Adipocyte (in vitro differentiated cells): ENCODE measurements at places on chromosomes 2 and 18.

GRCh38 chr2:43169987-43170386 lies 56.4 kb downstream of the ZFP36L2 start:
- DNase-seq, result no peak

DNA sequence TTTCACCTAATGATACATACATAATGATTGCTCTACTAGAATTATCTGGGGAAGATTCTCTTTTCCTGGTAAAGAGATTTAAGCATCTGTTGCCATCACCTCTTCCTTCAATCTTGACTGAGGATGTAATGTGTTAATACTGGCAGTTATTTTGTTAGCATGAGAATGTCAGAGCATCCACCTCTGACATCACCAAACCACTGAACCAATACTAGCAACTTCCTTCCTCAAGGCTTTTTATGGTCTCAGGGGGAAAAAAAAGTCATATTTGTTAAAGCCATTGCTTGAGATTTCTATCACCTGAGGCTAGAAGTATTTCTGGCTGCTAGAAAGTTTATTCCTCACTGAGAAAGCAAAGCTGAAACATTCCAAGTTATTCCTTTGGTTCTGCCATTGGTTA lies 48.5 kb downstream of the DSEL start:
- no peak for DNase-seq

DNA sequence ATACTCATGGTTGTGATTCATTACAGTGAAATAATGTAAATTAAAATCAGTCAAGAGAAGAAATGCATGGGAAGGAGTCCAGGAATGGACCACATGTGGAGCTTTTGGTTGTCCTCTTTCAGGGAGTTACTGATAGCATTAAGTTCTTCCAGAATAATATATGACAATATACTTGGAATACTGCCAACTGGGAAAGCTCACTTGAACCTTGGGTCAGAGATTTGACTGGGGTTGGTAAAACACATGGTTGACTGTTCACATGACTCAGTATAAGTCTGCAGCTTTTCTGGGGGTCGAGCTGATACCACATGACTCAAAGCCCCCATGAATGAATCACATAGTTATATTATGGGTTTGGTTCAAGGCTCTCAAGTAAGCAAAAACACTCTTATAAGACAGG lies 1109.0 kb upstream of the CHAC2 start:
- peak; percentile 33 for DNase-seq

DNA sequence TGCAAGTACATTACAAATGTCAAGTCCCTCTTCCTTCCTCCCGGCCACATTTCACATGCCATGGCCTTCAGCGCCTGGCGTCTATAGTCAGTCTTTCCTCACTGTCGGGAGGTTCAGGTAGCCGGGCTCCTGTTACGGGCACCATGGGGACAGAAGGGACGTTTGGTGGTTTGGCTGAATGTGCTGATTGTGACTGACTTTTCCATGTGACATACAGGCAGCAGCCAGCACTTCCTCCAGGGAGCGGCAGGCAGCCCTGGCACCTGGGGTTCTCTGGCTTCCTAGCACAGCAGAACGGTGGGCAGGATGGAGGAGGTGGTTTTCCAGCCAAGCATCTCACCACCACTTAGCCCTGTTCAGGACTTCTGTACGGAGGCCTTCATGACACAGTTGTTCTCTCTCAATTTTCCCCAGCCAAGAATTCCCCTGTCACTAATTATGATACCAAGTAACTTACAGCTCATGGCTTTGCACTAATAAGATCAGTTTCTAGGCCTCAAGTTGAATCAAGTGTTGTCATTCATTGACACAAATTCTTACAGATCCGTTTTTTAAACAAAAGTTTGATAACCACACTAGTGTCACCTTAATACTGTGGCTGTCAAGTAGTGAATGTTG lies 83.9 kb upstream of the REV1 start:
- no peak for DNase-seq

DNA sequence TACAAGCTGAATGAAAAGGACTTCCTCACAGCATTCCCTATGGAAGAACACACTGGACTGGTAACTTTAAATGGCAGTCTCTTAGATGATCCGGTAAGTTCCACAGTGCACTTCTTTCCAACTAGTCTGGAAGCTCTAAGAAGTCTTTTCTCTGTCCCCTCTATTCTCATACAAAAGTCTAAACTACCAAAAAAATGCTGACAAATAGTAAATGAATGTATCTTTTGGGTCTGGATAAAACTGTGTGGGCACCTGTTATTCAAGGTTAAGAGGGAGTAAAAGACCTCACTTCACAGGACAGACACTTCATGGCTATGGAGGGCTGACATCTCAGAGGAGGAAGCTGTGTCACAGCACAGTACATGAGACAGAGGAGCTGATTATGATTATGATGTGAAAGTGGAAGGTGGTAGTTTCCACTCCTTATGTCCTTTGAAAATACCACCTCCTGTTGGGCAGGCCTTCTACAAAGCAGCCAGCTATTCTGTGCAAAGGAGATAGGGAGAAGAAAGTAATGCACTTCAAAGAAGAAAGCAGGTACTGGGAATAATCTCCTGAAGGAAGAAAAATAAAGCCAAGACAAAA lies 23.9 kb downstream of the CCDC93 start:
- DNase-seq, result no peak

- DNase-seq, result no peak
Observed at GRCh38 chr2:178767094-178768060, 39.8 kb downstream of the TTN start.

DNA sequence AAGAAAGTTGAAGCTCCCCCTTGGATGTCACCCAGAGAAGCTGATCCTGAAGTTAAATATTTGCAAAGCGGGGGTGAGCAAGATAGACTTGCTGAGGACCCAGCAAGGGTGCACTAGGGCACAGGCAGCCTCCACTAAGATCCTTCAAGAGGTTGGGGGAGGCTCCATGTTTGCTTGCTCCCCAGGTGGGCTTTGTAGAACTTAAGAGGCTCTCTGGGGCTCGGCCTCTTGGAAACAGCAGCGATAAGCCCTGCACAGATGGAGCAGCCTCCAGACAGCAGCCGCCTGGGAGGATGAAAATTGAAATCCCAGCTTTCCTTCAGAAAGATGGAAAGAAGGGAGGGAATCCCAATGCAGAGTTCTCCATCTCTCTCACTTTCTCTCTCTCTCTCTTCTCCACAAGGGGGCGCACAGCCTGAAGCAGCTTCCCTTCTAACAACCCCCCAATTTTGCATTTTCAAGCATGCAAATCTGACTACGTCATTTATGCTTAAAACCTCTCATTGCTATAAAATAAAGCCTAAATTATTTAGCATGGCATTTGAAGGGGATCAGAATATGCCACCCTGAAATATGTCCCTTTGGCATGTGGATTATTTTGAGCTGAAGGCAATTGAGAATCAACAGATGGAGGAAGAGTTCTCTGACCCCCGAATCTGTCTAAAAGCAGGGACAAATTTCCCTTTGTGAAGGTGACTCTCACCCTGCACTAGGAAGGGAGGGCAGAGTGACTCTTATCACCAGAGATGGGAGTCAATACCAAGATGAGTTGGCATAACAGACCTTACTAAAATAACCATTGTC lies 185.7 kb upstream of the KLHL29 start:
- peak; percentile 45 for DNase-seq

GRCh38 chr2:162967811-162968210 lies 129.2 kb upstream of the KCNH7 start:
- no peak for DNase-seq

DNA sequence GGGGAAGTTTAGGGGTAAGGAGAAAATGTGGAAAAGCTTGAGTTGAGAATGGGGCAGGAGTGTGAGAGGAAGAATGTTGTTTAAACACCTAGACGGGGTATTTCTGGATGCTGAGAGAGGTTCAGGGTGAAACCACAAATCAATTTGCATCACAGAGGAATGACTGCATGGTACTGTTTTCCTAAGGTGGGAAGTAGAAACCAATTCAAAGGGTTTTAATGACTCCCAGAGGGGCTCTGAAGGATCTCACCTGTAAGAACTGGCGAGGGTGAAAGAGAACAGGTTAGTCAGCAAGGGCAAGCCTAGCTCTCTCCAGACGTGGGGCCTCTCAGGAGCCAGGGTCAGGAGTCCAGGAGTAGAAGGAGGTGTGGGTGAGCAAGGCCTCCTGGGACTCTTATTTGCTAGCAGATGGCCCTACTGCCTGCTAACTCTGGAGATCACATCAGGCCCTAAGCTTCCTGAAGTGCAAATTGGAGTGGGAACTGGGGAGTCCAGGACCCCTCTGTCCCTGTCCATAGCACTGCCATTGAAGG lies 133.0 kb upstream of the CELF4 start:
- no peak for DNase-seq

DNA sequence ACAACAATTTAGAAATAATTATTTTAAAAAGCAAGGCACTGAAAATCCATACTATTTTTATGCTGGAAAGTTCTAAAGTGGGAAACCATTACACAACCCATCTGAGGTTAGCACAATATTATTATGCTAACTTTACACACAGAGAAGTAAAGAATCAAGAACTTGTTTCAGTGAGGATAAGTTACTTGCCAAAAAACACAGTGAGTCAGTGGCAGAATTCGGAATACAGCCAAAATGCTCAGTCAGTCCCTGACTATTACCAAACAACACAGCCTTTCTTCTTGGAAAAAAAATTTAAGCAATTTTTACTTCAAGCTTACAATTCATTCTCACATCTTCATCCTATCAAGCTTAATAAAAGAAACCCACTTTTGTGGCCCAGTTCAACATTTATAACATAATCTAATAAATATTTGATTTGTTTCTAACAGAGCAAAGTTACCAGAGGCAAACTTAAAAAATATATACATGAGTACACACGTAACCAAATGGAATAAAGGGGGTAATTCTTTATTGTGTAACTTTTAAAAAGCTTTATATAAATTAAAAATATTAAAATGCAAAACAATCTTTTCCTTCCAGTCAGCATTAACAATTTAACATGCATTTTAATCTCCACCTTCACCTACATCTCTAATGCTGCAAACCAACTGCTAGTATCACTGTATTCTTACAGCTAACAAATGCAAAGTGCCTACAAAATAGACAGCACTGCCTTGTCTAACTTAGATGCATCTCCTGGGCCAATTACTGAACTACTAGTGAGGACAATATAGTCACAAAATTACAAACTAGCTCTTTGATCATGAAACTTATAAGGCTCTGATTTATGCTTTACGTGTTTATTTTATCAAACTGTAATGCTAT lies 55.2 kb downstream of the CCDC88A start:
- peak; percentile 96 for DNase-seq

DNA sequence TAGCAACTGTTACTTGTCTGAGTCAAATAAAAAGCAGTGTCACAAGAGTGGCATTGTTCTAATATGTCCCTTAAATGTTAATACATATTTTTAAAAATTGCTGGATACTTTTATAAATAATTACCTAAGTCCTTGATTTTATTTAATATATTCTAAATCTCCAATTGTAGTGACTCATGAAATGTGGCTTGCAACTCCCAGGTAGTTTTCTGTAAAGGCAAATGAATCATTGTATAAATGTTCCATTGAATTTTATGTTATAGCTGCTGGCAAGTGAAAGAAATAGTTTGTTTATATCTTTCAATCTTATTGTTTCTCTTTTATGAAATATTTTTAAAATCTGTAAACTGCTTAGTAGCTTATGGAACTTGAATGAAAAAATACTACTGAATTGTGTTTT lies 32.7 kb upstream of the C1GALT1C1L start:
- no peak for DNase-seq

DNA sequence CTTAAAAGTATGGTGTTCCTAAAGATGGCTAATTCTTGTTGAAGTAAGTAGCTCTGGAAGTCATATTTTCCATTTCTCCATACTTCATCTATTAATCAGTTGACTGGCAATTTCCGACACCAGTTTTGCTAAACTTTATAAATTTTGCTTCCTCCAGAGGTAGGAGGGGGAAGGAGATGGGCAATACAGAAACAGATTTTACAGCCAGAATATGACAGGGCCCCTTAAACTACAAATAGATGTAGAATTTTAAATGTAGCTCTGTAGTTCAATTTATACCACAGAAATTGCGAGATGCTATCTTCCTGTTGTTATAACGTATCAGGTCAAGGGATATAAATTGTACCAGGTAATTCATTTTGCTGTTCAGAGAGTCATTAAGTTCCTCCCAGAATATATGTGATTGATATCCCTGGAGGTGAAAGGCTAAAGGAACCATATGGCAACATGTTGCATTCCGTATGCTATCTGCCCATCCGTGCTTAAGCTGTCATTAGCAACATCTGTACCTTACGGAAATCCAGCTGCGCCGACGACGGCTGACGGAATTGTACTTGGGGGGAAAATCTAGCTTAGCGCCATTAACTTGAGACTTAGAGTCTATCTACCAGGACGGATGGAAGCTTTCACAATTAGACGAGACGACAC lies 8.4 kb upstream of the NR4A2 start:
- peak; percentile 26 for DNase-seq

DNA sequence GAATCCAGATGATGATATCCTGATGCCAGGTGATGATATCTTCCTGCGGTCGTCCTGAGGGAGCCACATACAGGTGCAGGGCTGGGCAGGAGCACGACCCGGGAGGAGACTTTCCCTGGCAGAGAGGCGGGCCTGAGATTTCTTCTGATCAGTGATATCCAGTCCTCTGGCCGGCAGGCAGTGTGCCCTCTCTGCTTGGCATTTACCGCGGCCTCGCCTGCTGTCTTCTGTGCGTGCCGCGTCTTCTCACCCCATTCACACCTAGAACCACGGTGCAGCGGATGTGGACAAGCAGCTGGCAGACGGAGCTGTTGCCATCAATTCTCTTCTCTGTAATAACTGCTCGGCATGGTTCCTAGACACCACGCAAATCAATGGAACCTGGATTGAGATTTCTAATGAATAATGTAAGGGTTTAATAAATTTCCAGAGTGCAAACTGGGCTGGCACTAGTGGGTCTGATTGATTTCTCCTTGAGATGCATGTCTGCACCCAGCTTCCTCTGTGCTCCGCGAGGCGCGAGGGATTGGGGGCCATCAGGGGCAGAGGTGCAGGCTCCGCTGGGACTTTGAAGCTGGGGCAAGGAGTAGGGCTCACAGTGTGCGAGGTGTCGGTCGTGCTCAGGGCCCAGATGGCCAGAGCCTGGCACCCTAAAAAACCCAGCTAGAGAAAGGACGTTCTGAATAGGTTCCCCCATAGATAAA lies 208.9 kb upstream of the HDAC4 start:
- no peak for DNase-seq

GRCh38 chr2:39464864-39465263 lies 27.8 kb upstream of the MAP4K3 start:
- DNase-seq, result no peak

DNA sequence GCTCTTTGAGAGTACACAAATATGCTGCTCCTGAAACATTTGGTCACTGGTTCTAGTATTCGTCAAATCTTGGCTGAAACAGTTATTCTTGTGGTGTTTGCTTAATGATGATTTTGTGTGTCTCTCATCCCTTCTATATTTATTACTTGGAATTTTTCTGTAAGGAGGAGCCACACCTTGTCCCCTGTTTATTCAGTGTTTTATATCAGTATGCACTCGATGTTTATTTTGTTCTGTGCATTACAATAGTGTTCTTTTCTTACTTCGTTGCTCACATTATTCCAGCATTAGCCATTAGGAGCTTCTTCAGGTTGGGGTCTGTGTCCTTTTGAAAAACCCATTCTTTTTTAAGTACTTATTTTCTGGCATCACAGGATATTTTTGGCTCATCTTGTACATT lies 5.1 kb upstream of the RAMP1 start:
- no peak for DNase-seq

GRCh38 chr2:170022692-170023091 lies 155.3 kb upstream of the MYO3B start:
- DNase-seq, result peak; percentile 65

GRCh38 chr2:193482557-193482956 lies 1287.8 kb upstream of the TMEFF2 start:
- DNase-seq, result no peak

- DNase-seq, result no peak
Observed at GRCh38 chr2:117639401-117639800, 175.1 kb upstream of the DDX18 start.
